Glutamatergic neuron (in vitro differentiated cells): ENCODE measurements at places on chromosomes 6 and 20.

GRCh38 chr6:46998436-46999017 lies 43.6 kb downstream of the ADGRF1 start:
- no peak for DNase-seq

GRCh38 chr6:45495429-45496084 lies 117.8 kb upstream of the SUPT3H start:
- DNase-seq, result no peak

- DNase-seq, result no peak
Observed at GRCh38 chr6:7216941-7217621, 95.9 kb downstream of the SSR1 start.

- no peak for DNase-seq
Observed at GRCh38 chr6:9632026-9632425, 782.8 kb downstream of the TFAP2A start.

GRCh38 chr6:109523478-109523877 lies 40.5 kb upstream of the ZBTB24 start:
- DNase-seq, result no peak

- DNase-seq, result no peak
Observed at GRCh38 chr20:62446888-62447869, 19.8 kb upstream of the RBBP8NL start.

DNA sequence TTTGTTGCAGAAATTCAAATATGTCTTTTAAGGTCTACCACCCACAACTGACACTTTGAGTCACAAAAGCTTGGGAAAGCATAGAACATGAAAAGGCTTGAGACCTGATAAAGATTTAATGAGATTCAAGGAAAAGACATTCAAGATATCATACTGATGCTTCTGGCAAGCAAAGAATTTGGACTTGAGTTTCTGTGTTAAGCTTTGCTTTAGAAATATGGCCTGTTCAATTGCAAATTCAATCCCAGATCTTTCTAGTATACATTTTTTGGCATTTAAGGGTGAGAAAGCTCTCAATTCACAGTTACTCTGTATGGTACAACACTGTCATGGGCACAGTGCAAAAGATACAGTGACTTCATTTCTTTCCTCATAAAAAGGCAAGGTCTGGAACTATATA lies 38.9 kb upstream of the LAMP5 start:
- no peak for DNase-seq

- no peak for DNase-seq
Observed at GRCh38 chr6:35360349-35361138, 18.2 kb downstream of the PPARD start.

GRCh38 chr20:6134592-6134991 lies 11.8 kb upstream of the FERMT1 start:
- DNase-seq, result no peak

- no peak for DNase-seq
Observed at GRCh38 chr6:137173501-137173900, at the start of gene IL22RA2. Gene IL22RA2, minus strand, starts transcription at chr6:137173644. Its CDS starts 11,895 bp downstream, at chr6:137161749.

DNA sequence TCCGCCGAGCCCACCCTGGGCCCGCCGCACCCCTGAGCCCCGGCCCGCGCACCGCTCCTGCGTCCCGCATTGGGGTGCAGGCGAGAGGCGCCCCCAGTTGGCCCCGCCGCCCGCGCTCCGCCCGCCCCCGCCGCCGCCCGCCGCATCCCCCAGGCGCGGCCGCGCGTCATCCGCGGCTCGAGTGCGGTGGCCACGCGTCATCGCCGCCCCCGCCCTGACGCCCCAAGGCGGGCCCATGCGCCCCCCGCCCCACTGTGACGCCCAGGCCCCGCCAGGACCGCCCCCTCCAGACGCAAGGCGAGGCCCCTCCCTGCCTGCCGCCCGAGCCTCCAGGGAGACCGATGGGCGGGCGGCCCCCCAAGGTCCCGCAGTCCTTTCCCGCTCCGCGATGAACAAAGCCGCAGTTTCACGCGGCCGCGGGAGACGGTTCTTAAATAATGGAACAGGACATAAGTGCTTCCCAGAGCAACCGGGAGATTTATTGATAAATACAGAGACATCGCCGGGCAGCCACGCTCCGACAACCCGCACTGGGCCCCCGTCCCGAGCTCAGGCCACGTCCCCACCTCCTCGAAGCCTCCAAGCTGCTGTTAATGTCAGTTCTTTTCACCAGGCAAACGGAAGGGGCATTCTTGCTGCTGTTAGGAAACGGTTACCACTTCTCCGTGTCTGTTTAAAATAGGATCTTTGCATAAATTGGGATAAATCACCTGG lies at the start of gene ANKRD60:
Gene ANKRD60, minus strand, starts transcription at position 170 of the 714 bp plus-strand sequence. Its CDS starts 0 bp downstream, at position 170.
- DNase-seq, result peak; percentile 51

GRCh38 chr6:166313255-166314070 lies 5.3 kb upstream of the PRR18 start:
- DNase-seq, result peak; percentile 69

DNA sequence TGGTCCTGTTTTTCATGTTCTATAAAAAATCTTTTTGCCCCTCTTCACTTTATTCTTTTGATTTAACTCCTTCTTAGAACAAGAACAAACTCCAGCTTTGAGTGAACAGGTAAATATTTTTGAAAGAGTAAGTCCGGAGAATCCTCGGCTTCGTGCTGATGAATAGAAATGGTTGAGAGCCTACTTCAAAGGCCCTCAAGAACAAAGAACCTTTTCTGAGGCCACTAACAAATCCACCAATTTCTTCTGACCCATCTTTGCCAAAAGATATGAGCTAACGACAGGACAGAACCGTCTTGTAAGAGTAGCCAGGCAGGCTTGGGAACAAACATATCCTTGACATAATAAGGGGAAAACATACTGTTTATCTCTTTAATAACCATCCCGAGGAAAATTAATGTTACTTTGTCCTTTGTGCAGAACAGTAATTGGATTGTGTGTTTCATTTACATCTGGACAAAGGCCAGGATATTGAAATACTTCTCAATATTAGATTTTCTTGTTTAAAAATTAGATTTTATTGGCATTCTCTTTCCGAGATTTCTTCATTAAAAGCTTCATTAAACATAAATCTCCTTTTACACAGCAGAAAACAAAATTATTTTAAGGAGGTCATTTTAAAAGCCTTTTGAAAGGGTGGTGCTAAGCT lies 52.9 kb downstream of the NOX3 start:
- DNase-seq, result no peak

- no peak for DNase-seq
Observed at GRCh38 chr6:44560458-44561059, 173.1 kb downstream of the CDC5L start.

- DNase-seq, result no peak
Observed at GRCh38 chr6:104326173-104327001, 533.3 kb downstream of the HACE1 start.

GRCh38 chr20:40771308-40771610 lies 82.2 kb upstream of the MAFB start:
- DNase-seq, result no peak

GRCh38 chr20:38853759-38854158 lies 48.3 kb downstream of the PPP1R16B start:
- DNase-seq, result no peak

GRCh38 chr6:160132297-160132637 lies 10.7 kb downstream of the SLC22A1 start:
- DNase-seq, result no peak

- no peak for DNase-seq
Observed at GRCh38 chr20:60062431-60063047, 104.3 kb downstream of the CDH26 start.

DNA sequence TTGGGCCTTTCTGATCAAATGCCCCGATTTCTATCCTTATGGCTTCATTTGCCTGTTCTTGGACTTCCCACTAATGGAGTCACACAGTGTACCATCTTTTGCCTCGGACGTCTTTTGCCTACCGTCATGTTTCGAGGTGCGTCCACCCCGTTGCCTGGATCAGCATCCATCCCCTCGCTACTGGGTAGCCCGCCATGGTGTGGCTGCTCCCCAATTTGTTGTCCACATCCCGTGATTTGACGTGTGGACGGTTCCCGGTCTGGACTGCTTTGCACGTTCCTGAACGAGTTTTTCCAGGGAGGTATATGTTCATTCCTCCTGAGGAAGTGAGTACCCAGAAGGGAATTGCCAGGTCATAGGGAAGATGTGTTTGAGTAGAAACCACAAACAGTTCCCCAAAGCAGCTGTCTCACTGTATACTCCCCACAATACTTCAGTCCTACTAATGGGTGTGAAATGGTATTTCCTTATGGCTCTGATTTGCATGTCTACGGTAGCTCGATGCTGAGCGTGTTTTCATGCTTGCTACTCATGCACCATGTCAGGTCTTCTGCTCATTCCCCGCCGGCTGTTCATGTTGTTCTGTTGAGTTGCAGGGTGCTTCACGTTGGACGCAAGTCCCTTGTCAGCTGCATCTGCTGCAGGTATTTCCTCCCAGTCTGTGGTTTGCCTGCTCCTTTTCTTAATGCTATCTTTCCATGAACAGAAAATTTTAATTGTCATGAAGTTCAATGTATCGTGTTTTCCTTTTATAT lies 86.8 kb upstream of the AFDN start:
- no peak for DNase-seq

DNA sequence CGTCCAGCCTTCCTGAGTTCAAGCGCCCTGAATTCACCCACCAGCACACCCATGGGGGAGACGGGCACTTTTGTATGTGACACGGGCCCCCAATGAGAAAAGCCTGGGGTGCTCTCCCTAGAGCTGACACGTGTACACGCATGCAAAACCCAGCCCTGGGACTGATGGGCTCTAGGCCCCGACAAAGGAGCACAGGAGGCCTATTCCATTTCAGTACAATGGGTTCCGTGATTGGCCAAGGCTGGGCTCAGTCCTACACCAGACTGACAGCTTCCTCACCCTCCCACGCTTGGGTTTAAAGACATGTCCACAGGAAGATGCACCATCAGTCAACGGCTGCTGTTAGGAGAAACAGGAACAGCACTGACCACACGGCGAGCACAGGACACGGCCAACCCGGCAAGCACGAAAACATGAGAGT lies 8.8 kb downstream of the ZBTB46 start:
- DNase-seq, result no peak

DNA sequence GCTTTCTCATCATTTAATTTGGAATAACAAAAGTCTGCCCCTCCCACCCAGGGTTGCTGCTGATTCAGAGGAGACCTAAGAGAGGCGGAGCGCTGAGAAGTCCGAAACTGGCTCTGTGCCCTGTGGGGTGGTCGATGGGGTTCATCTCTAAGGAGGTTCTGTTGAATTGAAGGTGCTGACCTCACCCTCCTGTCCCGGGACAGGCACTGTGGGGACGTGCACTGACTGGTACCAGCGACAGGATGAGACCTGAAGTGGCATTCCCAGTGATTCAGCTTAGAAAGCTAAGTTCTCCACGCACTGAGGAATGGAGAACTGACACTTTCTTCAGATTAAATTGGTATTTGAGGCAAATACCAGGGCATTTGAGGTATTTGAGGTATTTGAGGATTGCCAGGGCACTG lies 1.3 kb downstream of the GUCA1B start:
- DNase-seq, result no peak

DNA sequence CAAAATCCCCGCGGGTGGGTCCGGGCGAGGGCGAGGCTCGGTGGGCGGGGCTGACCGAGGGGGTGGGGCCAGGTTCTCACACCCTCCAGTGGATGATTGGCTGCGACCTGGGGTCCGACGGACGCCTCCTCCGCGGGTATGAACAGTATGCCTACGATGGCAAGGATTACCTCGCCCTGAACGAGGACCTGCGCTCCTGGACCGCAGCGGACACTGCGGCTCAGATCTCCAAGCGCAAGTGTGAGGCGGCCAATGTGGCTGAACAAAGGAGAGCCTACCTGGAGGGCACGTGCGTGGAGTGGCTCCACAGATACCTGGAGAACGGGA lies 809 bp downstream of the HLA-G start:
- DNase-seq, result peak; percentile 31

DNA sequence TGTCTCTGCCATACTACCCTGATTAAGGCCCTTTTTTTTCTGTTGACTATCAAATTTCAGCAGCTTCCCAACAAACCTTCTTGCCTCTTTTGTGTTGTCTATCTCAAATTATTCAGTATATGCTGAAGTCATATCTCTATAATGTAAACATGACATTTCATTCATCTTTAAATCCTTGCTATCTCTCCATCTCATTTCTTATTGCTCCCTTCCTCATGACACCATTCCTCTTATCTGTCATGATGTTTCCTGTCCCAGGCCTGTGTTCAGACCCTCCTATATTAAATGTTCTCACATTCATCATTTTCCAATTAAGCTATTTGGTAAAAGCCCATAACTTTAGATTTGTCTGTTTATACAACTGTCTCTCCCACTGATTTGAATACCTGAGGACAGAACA lies 482.6 kb downstream of the EPM2A start:
- DNase-seq, result no peak

GRCh38 chr6:128057541-128057940 lies 156.7 kb upstream of the THEMIS start:
- DNase-seq, result no peak

GRCh38 chr6:83354747-83355146 lies 76.1 kb downstream of the ME1 start:
- no peak for DNase-seq

GRCh38 chr6:2447931-2448330 lies 202.5 kb upstream of the GMDS start:
- no peak for DNase-seq

DNA sequence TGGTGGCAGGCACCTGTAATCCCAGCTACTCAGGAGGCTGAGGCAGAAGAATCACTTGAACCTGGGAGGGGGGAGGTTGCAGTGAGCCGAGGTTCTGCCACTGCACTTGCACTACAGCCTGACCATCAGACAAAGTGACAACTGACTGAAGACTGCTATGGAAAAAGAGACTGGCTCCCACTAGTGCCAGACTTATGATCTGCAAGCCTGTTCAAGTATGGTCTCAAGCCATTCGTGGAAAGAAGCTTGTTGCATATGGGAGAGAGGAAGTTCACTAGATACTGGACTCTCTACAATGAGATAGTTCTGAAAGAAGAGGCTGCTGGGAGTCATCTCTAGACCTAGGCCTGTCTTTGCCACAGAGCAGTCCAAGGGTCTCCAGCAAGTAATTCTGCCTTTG lies 26.7 kb downstream of the MDN1 start:
- peak; percentile 30 for DNase-seq

DNA sequence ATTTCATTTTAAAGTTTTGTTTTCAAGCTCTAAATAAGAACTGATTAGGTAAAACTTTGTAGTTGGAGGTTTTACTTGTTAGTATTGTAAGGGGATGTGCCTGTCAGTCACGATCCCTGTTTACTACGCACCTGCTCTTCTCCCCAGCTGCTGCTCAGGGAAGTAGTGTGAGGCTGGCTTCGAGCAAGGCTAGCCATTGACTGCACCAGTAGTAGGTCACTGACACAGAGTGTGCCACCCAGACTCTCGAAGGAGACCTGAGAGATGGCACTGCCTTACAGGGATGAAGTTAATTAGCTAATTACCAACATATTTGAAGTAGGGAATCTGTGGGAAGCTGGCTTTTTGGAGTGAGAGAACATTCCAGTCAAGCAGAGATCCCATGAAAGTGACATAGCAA lies 89.2 kb downstream of the DNAH8 start:
- no peak for DNase-seq

DNA sequence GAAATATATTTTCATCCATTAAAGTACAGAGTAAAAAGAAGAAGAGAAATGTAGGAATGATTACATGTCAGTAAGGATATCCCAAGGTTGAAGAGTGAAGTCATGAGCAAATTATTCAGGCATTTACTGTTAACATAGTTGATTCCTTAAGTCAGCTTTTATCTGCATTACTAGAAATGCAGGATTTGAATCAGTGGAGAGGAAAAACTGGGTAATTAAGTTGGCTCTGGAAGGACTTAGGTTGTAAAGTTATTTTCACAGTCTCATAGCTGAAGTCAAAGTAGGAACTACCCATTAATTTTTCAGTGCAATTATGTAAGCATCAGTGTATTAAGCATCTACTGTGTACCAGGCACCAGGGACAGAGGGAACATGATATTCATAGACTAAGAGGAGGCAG lies 7.8 kb downstream of the NAA20 start:
- no peak for DNase-seq

- no peak for DNase-seq
Observed at GRCh38 chr6:166774292-166774691, 147.2 kb upstream of the RPS6KA2 start.
